ENCODE measurements at places on chromosomes 4 and X. TPM values are rescaled to one million over a fixed set of nuclear protein-coding genes. Genes with fewer than 3 reads are reported as not detected.

The CAPN6 gene
- 52.4 TPM for total RNA-seq

The NOX1 gene
- total RNA-seq = 1.3 TPM

The FGA gene
- total RNA-seq = not detected

The APOO gene
- 10.6 TPM for total RNA-seq

The LANCL3 gene
- total RNA-seq = 0.63 TPM

The MAEA gene
- 25.6 TPM for total RNA-seq

The CXorf49 gene
- not detected for total RNA-seq

The MAGEB10 gene
- total RNA-seq = not detected

The PARM1 gene
- 139 TPM for total RNA-seq

The FGG gene
- not detected for total RNA-seq

The ZCCHC12 gene
- 1.9 TPM for total RNA-seq

The FRAS1 gene
- 20.5 TPM for total RNA-seq

The CCDC158 gene
- 2.3 TPM for total RNA-seq

The SPACA5 gene
- not detected for total RNA-seq

The ETNPPL gene
- 0.32 TPM for total RNA-seq
